ENCODE measurements at places on chromosomes 2 and 18.

DNA sequence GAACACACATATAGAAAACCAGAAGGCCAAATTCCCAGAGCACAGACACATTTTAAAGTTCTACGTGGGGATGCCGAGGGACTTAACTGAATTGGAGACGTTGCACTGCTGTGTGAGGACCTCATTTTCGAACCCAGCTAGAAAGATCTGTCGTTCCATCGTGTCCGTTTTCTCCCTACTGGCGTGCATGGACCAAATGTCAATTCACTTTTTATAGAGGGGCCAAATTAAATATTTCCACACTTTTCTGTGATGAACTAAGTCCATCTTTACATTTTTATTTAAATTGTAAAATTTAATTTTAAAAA lies 692 bp upstream of the TSHZ1 start:
- peak; percentile 39 for DNase-seq

DNA sequence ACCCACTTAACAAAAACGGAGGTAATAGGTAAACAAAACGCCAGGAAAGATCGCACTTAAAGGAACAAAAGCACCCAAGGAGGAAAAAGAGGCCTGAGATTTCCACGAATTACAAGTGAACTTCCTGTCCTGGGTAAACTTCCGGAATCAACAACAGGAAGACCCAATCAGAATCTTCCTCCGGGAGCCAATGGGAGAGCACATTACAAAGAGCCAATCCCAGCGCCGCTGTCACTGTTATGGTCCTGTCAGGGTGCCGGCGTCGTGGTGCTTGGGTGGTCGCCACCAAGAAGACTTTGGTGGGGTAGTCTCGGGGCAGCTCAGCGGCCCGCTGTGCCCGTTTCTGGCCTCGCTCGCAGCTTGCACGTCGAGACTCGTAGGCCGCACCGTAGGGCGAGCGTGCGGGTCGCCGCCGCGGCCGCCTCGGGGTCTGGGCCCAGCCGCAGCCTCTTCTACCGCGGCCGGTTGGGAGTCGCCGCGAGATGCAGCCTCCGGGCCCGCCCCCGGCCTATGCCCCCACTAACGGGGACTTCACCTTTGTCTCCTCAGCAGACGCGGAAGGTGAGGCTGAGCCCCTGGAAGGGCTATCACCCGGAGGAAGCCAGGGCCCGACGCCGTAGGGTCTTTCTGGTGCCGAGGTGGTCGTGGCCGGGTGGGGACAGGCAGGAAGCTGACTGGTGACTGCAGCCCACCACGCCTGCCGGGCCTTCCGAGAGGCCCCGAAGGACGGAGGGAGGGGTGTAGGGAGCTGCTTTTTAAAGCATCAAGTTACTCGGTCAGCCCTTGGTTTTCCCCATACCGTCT lies at the start of gene YIPF4:
Gene YIPF4, plus strand, starts transcription at position 231 of the 804 bp plus-strand sequence. Its CDS starts 252 bp downstream, at position 483.
- DNase-seq: peak; percentile 79

DNA sequence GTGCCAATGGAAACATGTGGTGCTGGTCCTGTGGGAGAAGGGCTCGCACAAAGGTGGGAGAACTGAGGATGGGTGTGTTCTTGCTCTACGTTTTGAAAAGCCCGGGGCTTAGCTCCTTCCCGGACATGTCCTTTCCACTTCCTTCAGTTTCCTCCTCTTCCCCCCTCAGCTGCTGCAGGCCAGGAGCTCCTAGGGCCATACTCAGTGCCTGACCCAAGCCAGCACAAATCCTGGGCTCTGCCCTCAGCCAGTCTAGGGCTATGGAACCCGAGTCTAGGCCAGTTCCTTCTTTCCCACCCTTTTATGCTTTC lies 1.4 kb upstream of the SIX2 start:
- DNase-seq: no peak

GRCh38 chr2:144366825-144367429 lies 153.0 kb downstream of the ZEB2 start:
- DNase-seq: no peak

GRCh38 chr2:120572226-120572625 lies 163.4 kb upstream of the GLI2 start:
- DNase-seq: no peak

DNA sequence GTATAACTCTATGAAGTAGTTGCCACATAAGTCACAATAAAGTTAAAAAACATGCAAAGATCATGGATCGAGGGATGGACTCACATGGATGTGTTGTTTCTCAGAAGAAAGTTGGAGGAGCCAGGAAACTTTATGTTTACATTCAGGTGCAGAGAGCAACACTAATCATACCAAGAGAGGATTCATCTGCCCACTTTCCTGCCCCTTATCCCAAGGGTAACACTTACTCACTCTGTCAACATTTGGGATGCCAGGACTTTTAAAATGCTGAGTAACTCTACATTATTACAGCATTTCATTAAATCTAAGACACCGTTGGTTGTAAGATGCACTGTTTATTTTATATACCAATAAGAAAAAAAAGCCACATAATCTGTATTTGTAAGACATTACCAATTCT lies 170.4 kb downstream of the KCNE4 start:
- DNase-seq: no peak

- DNase-seq: no peak
Observed at GRCh38 chr18:10926621-10927161, 222.7 kb downstream of the PIEZO2 start.

DNA sequence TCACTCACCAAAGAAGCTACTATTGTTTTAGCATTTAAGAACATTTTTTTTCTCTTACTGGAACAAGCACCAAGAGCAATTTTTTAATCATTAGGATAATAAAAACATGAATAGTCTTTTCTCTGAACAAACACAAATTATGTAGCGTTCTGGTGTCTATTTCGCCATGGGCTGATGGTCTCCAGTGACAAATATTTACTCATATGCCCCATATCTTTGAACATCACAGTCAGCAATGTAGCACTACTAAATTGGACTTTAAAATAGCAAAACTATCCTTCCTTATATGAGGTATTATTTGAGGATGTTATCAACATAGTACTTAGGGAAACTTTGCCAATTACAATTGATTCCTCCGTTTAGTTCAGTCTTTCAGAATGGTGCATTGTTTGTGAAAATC lies 1326.0 kb upstream of the ZEB2 start:
- DNase-seq: no peak

DNA sequence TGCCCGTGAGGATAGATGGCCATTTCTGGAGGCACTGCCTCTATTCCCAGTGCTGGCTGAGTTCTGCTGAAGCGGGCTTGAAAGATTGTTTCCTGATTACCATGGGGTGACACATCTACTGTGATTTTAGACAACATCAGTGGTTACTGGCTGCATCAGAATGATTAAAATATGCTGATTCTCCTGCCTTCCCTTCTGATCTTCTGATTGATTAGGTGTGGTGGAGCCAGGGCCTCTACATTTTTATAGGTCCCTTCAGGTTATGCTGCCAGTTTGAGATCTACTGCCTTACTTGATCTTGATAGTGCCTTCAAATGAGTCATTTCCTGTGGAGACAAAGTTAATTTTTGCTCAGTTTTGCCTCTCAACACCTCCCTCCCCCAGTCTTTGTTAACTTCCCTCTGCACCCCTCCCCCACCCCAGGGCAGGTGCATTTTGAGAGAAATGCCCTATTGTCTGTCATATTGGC lies 31.6 kb upstream of the SNORC start:
- DNase-seq: no peak

DNA sequence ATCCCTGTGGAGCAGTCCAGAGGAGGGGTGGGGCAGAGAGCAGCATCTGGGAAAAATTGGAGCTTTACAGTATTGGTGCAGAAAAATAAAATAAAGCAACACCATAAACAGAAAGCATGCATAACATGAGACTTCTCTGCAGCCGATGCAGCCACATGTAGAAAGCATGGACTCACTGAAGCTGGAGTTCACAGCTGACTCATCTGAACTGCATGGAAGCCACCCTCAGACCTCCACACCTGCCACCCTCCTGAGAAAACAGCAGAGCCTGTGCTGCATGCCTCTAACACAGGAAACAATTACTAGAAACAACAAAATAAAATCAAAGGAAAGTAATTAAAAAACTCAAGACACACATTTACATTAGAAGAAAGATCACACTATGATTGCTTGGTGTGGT lies 169.4 kb upstream of the ALKAL2 start:
- DNase-seq: no peak

DNA sequence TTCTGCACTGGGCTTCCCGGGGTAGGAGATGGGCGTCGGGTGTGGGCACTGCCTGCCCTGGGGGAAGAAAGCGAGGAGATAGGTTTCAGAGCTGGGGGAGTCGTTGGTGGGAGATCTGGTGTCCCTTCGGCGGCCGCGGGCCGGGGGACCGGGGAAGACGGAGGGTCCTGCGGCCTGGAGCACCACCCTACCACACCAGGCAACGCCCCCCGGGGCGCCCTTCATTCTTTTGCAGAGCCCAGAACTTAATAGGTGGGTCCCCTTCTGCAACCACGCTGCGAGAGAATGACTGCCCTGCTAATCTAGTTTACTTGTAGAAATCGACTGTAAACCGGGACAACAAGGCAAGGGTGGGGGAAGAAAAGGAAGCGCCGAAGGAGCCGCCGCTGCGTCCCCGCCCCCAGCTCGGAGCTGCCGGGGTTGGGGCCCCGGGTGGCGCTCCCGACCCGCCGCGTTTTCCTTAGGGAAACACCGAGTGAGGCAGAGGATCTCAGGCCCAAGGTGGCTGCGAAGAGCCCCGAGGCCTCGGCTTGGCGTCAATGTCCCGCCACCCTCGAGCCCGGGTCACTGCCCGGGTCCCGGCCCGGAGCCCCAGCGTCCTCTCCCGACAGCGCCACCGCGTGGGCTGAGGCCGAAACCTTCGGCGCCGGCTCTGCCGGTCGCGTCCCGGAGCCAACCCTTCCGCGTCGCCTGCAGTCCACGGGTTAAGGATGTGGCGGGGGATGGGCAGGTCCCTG lies 5.4 kb upstream of the SATB2 start:
- peak; percentile 29 for DNase-seq

GRCh38 chr2:105239924-105240323 lies 1.6 kb upstream of the GPR45 start:
- no peak for DNase-seq

DNA sequence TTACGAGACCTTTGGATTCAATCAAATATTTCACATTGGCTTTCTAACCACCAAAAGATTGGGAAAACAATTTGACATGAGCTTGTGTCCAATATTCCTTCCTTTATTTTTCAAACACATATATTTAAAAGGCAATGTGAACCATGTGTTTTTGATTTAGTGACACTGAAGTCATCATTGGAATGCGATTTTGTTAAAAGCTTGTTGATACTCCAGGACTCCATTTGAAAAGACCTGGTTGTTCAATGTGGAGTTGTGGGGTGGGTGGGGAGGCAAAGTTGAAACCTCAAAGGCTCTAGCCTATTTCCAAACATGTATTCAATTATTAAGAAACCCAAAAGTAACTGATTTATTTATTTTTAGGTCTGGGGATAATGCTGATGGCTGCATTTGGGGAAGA lies 114.1 kb upstream of the TRIB2 start:
- DNase-seq: no peak

DNA sequence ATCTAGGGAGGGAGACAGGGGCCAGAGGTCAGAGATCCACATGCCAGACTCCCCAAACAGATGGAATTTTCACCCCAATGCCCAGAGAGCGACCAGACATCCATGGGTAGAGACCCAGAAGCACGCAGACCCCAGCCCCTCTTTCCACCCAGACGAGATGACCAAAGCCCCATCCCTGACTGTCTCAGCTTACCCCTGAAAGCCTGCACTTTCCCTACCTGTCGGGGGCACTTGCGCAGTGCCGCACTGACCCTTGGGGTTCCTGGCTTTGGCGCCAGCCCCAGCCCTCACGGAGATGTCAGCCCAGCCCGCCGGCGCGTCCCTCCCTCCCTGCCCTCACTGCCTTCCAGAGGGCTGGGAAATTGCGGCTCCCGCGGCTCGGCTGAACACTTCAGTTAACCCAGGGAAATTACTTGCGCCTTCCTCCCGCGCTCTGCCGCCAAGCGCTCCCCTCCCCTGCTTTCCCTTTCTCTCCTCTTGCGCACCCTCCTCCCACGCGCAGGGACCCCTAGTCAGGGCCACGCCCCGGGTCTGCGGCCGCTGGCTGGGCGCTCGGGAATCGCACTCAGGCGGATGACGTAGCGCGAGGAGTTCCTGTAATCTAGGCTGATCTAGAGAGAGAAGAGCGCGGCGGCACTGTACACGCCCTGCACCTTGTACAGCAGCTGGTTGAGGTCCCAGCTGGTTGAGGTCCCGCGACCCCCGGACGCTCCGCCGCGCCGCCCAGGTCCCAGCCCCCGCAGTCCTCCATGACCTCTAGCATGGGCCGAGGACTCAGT lies 12.0 kb downstream of the ALPG start:
- DNase-seq: no peak

- no peak for DNase-seq
Observed at GRCh38 chr2:85734942-85735608, 18.7 kb upstream of the ATOH8 start.

DNA sequence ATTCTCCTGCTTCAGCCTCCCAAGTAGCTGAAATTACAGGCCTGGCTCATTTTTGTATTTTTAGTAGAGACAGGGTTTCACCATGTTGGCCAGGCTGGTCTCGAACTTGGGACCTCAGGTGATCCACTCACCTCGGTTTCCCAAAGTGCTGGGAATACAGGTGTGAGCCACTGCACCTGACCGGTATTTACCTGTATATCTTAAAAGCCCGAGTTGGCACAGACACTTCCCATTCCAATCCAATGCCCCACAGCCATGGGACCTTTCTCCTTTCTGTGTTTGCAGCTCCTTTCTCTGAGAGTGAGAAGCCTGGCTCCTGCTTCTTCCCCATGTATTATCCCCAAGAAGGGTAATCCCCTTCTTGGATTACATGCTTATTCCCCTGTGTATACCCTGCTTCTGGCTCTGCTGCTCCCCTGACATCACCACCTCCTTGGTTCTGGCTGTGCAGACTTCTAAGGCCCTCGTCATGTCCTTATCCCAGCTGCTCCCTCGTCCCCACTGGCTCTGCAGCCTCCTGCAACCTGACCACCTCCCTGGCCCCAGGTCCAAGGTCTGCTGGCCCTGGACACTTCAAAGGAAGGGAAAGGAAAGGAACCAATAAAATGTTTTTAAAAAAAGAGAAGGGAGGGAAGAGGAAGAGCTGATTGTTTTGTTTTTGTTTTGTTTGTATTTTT lies 52.8 kb downstream of the INPP5D start:
- no peak for DNase-seq

DNA sequence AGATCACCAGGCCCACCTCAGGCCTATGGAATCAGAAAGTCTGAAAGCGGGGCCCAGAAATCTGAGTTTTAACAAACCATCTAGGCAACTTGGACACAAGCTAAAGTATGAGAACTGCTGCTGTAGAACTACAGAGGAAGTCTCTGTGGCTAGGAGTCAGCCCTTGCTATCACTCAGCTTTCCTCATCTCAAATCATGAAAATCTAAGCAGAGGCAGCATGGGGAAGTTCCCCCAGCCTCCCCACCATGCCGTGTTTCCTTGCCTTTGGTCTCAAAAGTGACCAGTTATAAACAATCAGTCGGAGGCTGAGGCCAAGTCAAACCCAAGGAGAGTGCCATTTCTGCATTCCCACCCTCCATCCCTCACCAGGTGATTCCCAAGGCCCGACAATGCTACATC lies 404.7 kb downstream of the BCL11A start:
- no peak for DNase-seq
